ENCODE measurements at places on chromosomes 3 and 15. TPM values are rescaled to one million over a fixed set of nuclear protein-coding genes. Genes with fewer than 3 reads are reported as not detected.

GRCh38 chr15:95409626-95410310 lies 920.7 kb upstream of the NR2F2 start:
- DNase-seq, result no peak

- DNase-seq, result no peak
Measured at GRCh38 chr15:71332431-71333004, 217.2 kb downstream of the THSD4 start.

DNA sequence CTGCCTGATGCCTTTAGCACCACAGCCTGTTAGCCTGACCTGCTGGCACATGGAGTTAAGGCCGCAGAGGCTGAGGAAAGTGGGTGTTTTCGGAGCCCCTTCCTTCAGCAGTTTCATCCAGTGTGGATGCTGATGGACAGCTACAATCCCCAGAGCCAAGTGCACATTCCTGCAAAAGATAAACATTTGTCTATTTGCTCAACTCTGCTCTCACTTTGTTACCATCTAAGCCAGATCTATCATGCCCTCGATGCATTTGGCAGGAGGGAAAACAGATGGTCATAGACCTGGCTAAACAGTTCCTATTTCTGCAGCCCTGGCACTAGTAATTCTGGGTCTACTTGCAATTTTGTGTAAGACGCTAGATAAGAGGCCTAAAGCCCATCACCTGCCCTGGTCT lies 312.9 kb upstream of the RASGRP1 start:
- no peak for DNase-seq

DNA sequence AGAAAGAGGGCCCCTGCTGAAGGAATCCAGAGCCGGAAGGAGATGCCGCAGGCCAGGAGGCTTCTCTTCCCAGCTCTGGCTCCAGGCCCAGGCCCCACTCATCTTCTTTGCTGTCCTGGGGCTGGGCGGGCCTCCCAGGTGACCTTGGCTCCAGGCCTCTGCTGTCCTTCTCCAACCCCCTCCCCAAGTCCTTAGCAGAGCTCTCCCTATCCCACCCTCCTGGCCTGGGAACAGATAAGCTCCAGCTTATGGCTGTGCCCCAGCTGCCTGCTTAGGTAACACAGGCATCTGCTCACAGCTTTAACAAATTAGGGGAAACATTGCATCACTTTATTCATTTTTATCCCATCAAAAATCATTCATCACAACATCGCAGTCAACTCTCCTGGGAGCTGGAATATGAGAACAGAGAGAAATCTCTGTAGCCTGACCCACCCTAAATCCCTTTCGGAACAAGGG lies 86.9 kb downstream of the SEMA5B start:
- DNase-seq, result no peak

- DNase-seq, result no peak
Measured at GRCh38 chr3:104412608-104413580, 953.8 kb upstream of the ALCAM start.

- no peak for DNase-seq
Measured at GRCh38 chr3:131356006-131356595, 25.5 kb upstream of the NUDT16 start.

GRCh38 chr15:58650102-58650501 lies 99.4 kb downstream of the ADAM10 start:
- no peak for DNase-seq

GRCh38 chr15:57060799-57061198 lies 142.4 kb downstream of the TCF12 start:
- DNase-seq, result no peak

- no peak for DNase-seq
Measured at GRCh38 chr15:57541805-57542504, 49.7 kb upstream of the MYZAP start.

GRCh38 chr3:152257563-152258035 lies 11.1 kb upstream of the MBNL1 start:
- no peak for DNase-seq

GRCh38 chr3:183664913-183665381 lies 29.5 kb downstream of the KLHL24 start:
- DNase-seq, result no peak

GRCh38 chr3:38003371-38003816 lies 12.8 kb downstream of the VILL start:
- DNase-seq, result peak; percentile 77

- DNase-seq, result no peak
Measured at GRCh38 chr3:39284457-39284881, 4.6 kb upstream of the CX3CR1 start.

DNA sequence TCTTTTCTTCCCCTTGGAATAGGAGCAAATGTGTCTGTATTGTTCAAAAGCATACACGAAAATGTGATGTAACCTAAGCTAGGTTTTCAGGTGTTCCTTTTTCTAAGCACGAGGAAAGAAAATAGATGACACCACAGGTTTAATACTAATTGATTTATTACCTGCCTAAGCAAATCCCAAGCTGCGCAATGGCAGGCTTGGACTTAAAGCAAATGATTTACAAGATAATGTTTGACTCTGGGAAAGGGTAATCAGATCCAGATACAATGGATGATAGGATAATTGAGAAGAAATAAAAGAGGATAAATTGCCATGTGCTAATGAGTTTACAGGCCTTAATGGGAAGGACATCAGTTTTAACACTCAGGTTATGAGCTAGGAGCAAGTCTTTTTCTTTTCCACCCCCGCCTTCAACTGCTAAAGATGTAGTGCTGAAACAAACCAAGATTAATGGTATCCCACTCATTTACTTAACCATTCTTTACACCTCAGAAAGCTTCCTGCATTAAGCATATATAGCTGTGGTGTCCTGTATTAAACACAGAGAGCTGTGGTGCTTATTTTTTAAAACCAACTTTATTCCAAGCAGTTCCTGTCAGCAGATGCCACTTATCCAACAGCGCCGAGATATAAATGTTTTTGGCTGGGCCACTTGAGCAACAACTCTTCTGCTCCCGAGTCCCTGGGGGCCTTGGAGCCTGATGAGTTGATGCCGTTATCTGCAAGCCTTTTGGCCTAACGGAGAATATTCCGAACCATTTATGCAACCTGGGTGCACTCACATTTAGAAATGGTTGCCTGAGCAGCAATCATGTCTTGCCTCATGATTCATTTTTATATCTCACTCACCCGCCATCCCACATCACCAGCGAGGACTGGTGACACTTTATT lies 205.5 kb downstream of the MECOM start:
- DNase-seq, result no peak

GRCh38 chr3:11019116-11019819 lies 26.7 kb downstream of the SLC6A1 start:
- DNase-seq, result no peak

DNA sequence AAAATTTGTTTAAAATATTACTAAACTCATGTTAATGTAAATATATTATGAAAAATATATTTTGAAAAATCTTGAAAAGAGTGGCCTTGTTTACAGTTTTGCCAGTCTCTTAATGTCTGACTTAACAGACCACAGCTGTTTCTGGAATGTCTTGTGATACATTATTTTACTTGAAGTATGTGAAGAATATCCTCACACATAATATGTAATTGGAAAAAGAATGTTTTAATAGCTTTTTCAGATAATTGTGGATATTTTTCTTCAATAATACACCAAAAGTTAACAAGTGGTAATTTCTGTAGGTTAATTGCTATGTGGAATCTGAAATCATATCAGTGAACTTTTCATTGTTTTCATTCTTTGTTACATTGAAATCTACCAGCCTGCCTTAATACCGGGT lies 101.3 kb downstream of the UBE2E2 start:
- DNase-seq, result no peak

GRCh38 chr3:119236756-119237155 lies 3.9 kb downstream of the B4GALT4 start:
- no peak for DNase-seq

DNA sequence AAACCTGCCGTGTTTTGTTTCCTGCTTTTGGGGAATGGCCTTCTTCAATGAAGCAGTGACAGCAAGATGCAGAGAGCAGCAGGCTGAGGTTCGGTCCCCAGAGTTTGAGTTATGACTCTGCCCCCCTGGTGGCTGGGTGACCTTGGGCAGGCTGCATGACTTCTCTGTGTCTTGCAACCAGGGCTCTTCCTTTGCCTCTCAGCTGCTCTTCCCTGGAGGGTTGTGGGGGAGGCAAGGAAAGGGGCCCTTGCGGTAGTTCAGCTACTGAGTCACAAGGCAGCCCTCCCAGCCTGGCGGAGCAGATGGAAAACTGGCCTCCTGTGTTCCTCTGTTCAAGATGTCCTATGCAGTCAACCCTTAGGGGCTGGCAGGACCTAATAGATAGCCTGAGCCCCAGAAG lies 17.1 kb downstream of the CTXND1 start:
- no peak for DNase-seq

- no peak for DNase-seq
Measured at GRCh38 chr3:176521531-176522175, 675.6 kb downstream of the TBL1XR1 start.

DNA sequence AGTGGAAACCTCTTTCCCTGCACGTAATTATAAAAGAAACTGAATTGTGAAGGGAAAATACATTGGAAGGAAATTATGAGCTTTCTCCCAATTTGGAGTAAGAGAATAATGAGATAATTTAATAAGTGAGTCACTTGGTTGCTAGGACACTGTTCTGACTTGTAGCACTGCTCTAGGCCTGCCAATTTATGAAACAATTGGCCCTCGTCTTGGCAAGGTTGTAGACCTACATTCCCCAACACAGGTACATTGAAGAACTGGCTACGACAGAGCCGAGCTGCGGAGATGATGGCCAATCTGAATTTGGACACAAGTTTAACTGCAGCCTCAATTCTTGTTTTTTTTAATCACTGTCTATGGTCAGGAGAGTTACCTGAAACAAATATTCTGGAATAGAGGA lies 674.1 kb downstream of the MECOM start:
- DNase-seq, result no peak

- peak; percentile 92 for DNase-seq
Measured at GRCh38 chr3:5122030-5122740, at the start of gene ARL8B. Gene ARL8B (plus strand): TSS chr3:5122292. CDS start chr3:5122466, 174 bp downstream.

GRCh38 chr3:377158-377561 lies 180.6 kb downstream of the CHL1 start:
- no peak for DNase-seq

DNA sequence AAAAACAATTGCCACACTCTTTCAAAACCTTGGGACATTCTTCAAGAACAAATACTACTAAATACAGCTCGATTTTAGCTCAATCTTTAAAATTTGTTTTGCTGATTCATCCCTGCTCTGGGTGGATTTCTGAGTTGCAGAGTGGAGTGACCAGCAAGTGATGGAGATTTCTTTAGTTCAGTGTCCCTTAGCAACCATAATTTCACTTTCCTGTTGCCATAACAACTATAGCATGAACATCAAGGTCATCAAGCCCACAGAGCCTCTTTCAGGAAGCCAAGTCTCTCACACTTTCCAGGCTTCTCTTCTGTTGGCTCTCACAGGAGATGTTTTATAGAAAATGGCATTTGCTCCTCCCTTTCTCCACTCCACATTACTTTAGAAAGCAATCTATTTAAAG lies 597.2 kb upstream of the ADAMTS9 start:
- DNase-seq, result no peak

GRCh38 chr15:98755781-98756180 lies 107.4 kb downstream of the IGF1R start:
- DNase-seq, result no peak

GRCh38 chr3:113773381-113773780 lies 26.5 kb downstream of the ATP6V1A start:
- no peak for DNase-seq

DNA sequence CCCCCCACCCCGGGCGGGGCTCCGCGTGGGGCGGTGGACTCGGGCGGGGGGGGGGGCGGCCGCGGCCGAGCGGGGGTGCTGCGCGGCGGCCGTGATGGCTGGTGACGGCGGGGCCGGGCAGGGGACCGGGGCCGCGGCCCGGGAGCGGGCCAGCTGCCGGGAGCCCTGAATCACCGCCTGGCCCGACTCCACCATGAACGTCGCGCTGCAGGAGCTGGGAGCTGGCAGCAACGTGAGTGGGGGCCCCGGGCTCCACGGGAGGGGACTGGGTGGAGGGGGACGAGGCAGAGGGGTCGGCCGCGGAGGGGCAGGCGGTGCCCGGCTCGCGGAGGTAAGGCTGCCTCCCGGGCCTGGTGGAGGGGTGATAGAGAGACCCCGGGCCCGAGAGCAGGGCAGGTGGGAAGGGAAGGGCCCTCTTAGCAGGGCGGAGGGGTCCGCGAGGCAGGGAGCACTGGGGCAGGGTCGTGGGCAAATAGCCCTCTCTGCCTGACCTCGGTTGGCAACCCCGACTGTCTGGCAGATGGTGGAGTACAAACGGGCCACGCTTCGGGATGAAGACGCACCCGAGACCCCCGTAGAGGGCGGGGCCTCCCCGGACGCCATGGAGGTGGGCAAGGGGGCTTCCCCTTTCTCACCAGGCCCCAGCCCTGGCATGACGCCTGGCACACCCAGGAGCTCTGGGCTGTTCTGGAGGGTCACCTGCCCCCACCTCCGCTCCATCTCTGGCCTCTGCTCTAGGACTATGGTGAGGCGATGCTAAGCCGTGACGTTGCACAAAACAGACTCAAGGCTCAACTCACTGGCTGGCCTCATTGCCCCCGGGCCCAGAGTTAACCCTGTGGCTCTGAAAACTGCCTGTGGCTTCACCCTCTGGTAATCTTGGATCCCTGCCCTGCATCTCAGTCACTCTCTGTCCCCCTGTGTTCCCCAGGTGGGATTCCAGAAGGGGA lies at the start of gene ECE2:
Gene ECE2 (plus strand): TSS at position 62 of the 950 bp plus-strand sequence. CDS start 132 bp downstream, at position 194.
- peak; percentile 64 for DNase-seq

GRCh38 chr15:66481107-66481856 lies 16.3 kb downstream of the SNAPC5 start:
- DNase-seq, result no peak

DNA sequence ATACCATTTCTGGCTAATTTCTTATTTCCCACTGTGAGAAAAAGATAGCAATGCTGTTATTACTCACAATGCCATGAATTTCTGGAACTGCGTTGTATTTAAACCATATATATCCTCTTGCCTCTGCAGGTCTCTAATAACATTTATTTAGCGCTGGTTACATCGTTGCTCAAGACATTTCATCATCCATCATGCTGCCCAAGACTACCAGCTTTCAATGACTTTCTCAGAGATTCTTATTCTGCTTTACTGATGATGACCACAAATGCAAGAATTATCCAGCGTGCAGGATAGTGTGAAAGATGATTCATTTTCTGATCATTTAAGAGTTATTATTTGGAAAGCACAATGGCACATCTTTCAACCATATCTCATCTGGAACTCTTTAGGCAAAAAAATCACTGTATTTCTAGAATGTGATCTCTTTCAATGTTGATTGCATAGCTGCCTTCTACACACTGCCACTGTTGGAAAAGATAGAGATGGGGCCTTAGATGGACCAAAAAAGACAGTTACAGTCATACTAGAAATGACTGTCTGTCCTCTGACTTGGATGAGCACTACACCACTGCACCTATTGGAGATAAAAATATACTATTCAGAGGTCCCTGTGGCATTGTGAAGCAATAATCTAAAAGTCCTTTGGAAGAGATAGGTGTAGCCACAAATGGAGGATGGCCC lies 716.1 kb downstream of the NSUN3 start:
- no peak for DNase-seq

Gene NR2E3
- not detected for total RNA-seq

Gene SLC24A5
- total RNA-seq, result not detected

Gene MCTP2
- total RNA-seq, result 33.4 TPM

Gene CPNE9
- total RNA-seq, result 0.20 TPM

Gene EIF4A2
- total RNA-seq, result 350 TPM

Gene SERPINI2
- total RNA-seq, result 0.67 TPM

Gene SGO1
- total RNA-seq, result 0.67 TPM

Gene RPL39L
- 3.3 TPM for total RNA-seq

Gene CYP1A2
- total RNA-seq, result not detected

Gene PCLAF
- not detected for total RNA-seq

Gene ACAD9
- 39.5 TPM for total RNA-seq

Gene CRYGS
- 2.7 TPM for total RNA-seq

Gene CPNE4
- 0.47 TPM for total RNA-seq

Gene NANOGP8
- 0.46 TPM for total RNA-seq
